ENCODE measurements at places on chromosomes 11 and 22.

GRCh38 chr11:112248201-112248600, 12.5 kb downstream of the PLET1 start:
- no peak for DNase-seq

DNA sequence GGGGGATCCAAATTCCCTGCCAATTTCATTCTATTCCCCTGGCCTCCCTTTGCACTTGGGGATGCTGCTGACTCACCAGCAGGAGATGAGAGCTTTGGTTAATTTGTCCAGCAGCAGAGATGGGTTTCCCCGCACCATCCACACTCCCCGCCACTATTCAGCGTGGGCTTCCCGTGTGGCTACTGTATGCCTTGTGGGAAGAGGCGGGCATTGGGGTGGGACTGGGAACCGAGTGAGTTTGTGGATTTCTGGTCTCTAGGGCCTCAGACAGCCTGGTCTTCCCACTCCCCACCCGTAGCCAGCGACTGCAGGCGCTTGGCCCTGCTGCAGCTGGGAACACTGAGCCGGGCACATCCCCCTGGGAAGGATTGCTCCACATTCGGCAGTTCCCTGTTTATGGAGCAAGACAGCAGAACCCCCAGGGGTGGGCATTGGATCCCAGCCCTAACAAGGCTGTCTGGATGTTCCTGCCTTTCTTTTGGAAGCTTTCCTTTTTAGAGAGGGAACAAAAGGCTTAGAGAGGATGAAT, 23.4 kb downstream of the KIAA1671 start:
- DNase-seq, result no peak

GRCh38 chr11:104700609-104701008, 197.7 kb downstream of the CASP12 start:
- no peak for DNase-seq

DNA sequence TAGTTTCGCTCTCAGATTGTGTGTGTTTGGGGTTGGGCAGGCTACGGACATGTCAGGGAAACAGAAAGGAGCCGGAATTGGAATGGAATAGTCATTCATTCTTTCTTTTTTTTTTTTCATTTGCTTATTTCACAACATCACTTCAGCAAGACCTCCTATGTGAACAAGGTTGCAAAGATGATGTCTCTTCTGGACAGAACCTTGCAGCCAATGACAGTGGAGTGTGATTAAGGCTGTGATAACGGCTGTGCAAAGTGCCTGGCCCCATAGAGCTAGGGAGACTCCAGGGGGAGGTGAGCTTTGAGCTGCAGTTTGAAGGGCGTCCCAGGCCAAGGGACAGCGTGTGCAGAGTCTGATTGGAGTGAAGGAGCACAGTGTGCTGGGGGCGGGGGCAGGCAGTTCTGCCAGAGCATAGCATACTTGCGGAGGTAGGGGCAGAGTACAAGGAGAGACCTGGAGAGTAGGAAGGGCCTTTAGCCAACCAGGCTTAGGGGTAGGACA, 3.4 kb downstream of the TIGD3 start:
- DNase-seq, result no peak

- DNase-seq, result no peak
Measured at GRCh38 chr11:78654866-78655265, 80.2 kb upstream of the NARS2 start.

DNA sequence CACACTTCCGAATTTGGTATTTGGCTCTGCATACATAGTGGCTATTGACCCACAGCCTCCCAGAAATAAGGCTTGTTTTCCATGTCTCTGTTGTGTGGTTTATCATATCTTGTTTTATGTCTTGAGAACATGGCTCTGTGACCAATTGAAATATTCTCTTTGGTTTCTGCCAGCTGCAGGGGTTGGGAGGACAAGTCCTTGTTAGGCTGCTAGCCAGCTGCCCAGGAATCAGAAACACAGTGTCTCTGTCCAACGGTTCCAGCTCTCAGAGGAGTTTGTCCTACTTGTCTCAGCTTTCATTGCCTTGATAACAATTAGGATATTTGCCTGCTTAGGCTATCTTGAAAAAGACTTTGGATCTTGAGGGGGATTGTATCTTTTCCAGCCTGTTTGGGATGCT, 6.0 kb upstream of the SLC7A4 start:
- DNase-seq, result no peak

DNA sequence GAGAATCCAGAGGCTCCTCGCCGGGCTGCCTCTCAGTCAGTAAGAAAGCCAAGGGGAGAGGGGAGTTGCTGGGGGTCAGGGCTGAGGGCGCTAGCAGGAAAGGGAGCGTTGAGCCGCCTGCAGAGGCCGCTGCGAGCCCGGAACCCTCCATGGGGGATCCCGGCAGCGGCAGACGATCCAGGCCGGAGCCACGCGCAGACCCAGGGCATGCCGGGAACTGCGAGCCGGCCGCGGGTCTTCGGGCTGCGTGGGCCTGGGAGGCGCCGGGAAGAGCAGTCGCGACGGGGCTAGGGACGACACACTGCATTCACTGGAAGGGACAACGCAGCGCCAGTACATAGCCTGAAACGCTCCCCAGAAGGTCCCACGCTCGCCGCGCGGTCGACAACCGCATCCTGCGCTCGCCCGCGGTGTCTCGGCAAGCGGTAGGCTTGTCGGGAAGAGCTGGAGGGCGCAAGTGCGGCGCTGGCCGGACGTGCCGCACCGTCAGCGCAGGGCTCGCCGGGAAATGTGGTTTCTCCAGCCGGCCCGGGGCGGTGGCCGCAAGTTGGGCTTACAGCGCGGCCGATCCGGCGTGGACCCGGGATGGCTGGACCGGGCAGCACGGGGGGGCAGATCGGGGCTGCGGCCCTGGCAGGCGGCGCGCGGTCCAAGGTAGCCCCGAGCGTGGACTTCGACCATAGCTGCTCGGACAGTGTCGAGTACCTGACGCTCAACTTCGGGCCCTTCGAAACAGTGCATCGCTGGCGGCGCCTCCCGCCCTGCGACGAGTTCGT, at the start of gene LZTR1:
Gene LZTR1 (plus strand): TSS at position 511 of the 776 bp plus-strand sequence. CDS start 75 bp downstream, at position 586.
- DNase-seq, result peak; percentile 62

- no peak for DNase-seq
Measured at GRCh38 chr11:68354148-68354872, 41.9 kb downstream of the LRP5 start.

DNA sequence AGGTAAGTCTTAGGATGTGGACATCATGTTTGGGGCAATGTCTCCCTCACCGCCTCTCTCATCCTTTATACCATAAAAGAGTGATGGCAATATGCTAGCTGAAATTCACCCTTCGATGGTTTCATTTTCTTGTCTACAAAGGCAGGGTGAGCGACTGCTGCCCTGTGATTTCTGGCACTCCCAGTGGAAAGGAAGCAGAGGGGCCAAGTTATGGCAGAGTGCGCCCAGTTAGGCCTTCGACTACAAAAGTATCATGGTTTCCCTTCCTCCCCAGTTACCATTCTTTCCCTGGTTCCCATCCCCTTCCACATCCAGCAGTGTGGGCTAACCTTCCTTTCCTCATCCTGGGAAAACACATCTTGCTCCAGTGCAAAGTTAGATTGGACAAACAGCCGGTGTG, 43.8 kb downstream of the SNX19 start:
- DNase-seq, result no peak

GRCh38 chr11:124761301-124762104, 587 bp downstream of the ESAM start:
- DNase-seq, result no peak

DNA sequence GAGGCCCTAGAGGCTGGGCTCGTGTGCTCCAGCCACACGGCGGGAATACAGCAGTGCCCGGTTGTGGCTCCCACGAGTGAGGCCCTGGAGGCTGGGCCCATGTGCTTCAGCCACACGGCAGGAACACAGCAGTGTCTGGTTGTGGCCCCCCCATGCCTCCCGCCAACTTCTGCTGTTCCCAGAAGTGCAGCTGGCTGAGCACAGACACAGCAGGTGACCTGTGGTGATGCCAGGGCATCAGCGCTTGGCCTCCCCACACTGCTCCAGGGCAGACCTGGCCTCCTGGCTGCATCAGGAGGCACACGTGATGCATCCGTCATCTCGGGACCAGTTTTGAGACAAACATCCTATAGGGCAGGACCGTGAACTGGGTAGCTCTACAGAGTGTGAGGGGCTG, 110.3 kb downstream of the KCNQ1OT1 start:
- DNase-seq, result no peak

GRCh38 chr11:21398195-21398594, 728.8 kb downstream of the NELL1 start:
- DNase-seq, result no peak

All from activated naive CD4-positive, alpha-beta T cell (primary cell).